T-helper 2 cell (primary cell): ENCODE measurements at places on chromosomes 1 and 21.
A peak's percentile ranks its signal among the peaks of the same experiment; 100 is the strongest.

- DNase-seq, result no peak
Observed at GRCh38 chr1:110455151-110455550, 4.2 kb downstream of the PROK1 start.

DNA sequence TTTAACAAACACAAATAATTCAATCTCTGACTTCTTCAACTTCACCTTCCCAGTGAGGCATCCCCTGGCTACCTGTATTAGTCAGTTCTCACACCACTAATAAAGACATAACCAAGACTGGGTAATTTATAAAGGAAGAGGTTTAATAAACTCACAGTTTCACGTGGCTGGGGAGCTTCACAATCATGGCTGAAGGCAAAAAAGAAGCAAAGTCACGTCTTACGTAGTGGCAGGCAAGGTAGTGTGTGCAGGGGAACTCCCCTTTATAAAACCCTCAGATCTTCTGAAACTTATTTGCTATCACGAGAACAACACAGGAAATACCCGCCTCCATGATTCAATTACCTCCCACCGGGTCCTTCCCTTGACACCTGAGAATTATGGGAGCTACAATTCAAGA, 478.5 kb downstream of the ADGRL2 start:
- DNase-seq, result no peak

- DNase-seq, result no peak
Observed at GRCh38 chr1:89904219-89904980, 83.6 kb downstream of the LRRC8D start.

DNA sequence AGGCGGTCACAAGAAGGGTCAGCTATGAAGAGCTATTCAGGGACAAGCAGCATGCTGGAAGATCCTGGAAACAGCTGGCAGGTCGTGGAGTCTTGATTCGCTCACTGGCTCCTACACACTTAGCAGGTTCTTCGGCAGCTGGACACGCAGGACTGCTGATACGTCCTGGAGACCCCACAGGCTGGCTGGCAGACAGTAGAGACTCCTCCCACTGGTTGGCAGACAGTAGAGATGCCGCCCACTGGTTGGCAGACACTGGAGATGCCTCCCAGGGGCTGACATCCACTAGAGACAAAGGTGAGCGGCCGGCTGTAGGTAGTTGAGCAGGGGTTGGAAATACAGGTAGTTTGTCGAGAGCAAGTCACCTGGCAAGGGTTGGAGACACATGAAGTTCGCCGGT, 466 bp downstream of the KRTAP11-1 start:
- DNase-seq, result no peak

GRCh38 chr1:24151175-24151533, 8.2 kb upstream of the IL22RA1 start:
- DNase-seq, result no peak

DNA sequence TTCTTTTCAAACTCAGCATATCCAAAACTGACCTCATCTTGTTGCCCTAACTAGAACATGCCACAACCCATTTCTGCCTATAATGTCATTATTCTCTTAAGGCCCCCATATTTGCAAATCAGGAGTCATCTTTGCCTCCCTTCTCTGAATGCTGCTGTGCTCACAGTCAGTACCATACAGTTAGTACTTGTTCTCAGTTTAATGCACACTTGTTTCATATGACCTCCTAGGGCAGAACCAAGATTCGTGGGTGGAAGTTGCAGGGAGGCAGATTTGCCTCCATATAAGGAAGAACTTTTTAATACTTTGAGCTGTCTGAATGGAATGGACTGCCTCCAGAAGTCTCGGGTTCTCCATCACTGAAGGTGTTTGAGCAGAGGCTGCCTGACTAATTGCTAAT, 9.2 kb downstream of the CAP1 start:
- no peak for DNase-seq

GRCh38 chr1:181141431-181141910, 53.0 kb downstream of the IER5 start:
- DNase-seq, result no peak

- DNase-seq, result peak; percentile 48
Observed at GRCh38 chr1:88998716-88999115, 6.3 kb upstream of the KYAT3 start.

DNA sequence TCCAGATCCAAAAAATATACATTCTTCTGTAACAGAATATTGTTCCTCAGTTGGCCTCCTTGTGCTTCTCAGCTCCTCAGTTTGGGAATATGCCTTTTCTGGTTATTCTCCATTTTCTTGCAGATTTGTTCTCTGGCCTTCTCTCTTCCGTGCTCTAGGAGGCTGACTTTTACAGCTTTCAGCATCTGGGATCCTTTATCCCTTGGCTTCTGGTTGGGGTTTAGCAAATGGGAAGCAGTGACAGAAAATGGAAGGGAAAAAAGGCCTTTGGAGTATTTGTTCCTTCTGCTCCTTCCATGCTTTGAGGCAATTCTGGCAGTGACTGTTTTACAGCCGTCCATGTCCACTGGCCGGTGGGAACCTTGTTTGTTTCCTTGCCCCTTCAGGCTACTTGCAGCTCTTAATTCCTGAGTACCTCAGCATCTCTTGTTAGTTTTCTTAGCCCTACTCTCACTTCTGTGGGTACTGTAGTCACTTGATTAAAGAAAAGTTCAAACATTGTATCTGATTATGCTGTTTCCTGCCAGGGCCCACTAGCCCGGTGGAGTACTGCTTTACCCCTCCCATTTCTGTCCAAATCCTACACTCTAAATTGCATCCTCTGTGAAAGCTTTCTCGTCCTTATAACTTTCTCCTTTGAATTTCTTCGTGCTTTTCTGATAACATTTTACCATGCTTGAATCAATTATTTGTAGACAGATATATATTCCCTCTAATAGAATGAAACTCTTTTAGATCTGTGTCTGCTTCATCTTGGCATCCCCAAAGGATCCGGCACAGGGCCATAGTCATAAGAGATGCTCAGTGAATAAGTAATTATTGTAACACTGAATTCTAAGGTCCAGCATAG, 118.2 kb downstream of the OSBPL9 start:
- DNase-seq, result no peak

DNA sequence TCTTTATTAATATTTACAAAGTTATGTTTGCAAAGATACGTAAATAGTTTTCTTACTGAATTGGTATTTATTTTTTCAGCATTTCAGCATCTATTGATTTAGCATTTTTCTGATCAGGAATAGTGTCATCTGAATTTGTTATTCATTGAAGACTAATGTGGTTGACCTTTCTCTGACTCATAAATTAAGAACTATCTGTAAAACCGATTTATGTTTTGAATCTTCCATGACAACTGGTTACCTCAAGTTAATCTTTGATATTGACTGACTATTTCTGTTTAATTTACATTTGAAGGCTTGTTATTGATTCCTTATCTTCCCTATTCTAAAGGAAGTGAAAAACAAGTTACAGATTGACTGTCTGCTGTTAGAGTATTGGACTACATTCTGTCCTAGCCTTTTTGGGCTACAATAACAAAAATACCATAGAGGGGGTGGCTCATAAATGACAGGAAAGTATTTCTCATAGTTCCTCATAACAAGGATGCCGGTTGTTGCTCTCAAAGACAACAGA, 1131.4 kb downstream of the PLA2G4A start:
- DNase-seq, result no peak

DNA sequence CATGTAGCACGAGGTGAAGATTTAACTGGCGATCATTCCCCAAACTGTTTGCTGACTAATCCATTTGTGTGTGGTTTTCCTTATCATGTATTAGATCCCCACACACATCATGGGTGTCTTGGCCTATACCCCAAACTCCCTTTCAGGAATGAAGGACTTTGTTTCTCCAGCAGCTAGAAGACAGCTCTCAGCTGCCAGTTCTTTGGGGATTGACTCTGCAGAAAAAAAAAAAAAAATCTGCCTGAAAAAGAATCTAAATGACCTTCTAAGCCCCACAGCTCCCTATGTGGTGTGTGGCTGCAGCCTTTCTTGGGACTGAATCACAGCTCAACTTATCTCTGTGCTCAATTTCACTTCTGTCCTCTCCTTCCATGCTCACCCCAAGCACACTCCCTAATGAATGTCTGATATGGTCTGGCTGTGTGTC, 256.3 kb upstream of the DUSP10 start:
- DNase-seq, result no peak

GRCh38 chr1:65179148-65179547, 31.1 kb downstream of the AK4 start:
- no peak for DNase-seq

DNA sequence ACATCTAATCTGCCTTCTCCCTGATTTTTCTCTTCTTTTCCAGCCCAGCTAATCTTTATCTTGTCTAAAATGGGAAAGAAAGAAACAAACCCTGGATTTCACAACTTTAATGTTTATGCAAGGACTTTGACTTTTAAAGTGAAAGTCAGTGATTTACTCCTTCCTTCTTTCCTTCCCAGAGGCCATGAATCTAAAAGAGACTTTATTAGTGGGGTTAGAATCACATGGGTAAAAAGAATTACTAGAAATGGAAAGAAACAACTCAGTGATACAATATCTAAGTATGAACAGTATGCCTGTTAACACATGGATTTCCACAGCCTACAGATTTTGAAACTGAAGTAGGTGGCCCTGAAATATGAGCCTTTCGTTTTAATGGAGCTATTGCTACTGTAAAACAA, 59.8 kb upstream of the KCNK2 start:
- DNase-seq, result no peak

DNA sequence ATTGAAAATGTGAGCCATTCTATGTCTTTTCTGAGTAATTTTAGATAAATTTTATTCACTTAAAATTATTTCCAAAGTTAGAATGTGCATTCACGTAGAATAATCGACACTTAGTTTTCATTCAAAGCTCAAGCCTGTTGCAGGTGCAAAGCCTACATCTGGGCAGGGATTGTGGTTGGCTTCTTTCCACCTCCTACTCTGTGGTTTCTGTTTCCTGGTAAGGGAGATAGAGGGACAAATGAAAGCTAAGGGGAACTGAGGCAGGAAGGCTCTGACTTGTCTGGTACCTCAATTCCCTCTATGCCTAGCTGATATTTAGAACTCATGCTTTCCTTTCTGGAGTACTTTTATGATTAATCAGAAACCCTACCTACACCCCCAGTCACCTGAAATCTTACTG, 251.2 kb upstream of the DPYD start:
- DNase-seq, result no peak

GRCh38 chr21:36981977-36982700, 15.7 kb upstream of the HLCS start:
- DNase-seq, result no peak

DNA sequence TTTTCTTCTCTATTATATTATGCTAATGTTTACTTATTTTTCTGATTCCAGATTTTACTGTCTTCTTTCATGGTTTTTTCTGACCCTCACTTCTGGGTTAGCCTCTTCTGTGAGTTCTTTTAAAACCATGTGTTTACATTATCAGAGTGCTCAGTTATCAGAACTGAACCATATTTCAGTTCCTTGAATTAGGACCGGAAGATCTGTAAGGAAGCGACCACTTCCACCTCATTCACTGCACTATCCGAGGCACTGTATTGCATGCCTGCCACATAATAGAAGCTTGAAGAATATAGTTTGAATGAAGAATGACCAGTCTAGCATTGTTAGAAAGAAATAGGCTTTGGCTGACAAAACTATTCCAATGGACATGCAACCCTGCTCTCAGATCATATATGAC, 281.0 kb upstream of the DEPDC1 start:
- DNase-seq, result no peak

GRCh38 chr1:212153635-212154034, 118.1 kb downstream of the DTL start:
- DNase-seq, result no peak

DNA sequence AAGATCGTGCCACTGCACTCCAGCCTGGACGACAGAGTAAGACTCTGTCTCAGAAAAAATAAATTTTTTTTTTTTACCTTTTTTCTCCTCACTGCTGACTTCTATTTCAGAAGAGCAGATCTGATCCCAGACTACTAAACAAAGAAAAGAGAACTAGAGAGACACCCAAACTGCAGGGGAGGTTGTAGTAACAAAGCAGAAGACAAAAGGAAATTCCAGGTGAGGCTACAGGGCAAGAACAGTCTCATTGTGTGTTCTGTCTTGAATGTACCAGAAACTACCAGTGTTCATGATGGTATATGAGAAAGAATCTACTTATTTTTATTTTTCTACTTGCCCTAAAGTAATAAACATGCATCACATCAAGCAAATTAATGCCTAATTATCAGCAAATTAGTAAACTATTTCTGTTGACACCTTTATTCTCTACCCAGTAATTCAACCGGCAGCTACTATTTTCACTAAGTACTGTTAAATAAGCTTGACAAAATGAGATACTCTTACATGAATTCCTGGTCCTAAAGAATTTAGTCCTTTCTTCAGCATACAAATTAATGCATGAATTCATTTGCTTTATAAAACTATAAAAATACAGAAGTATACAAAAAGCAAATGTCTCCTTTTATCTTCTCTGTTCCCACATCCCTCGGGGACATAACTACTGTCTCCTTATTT, 40.6 kb downstream of the ARID4B start:
- DNase-seq, result no peak

DNA sequence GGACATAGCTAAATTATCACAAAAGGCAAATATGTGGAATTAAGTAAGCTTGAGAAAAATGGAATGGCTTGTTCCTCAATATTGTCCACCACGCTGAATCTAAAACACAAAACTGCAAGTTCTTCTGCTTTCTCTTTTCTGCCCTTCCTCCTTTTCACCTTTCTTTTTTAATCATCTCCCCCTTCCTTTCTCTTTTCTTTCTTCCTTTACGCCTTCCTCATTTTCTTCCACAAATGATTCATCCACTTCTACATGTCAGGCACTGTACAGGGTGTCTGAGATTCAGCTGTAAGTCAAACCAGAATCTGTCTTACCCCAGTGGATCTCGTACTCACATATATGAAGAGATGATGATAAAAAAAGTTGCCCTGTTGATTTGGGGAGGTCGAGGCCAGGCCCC, 1182.5 kb downstream of the MRPL39 start:
- no peak for DNase-seq

- no peak for DNase-seq
Observed at GRCh38 chr21:38987633-38988508, 182.1 kb downstream of the ETS2 start.

DNA sequence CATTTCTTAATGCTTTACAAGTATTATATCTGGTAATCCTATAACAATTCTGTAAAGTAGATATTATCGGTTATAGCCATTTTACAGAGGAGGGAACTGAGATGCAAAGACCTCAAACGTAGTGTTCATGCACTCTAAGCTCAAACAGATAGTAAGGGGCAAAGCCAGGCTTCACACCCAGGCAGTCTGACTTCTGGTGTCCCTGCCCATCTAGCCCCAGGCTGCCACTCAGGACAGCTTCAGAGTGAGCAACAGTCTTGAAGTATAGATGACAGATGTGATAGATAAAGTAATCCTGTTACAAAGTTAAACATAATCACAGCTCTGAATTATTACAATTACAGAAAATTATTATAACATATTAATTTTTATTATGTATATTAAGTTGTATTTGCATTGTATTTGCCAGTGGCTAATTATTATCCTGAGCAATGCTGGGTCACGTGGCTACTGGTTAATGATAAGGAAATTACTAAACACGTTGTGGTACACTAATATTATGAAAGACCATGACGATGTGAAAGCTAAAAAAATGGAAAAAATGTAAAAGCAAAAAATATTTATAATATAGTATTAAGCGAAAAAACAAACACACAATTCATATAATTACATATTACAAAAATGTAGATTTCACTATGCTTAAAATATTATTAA, 6.1 kb upstream of the TRAF3IP3 start:
- DNase-seq, result no peak

GRCh38 chr1:227362039-227362438, 43.7 kb upstream of the CDC42BPA start:
- DNase-seq, result no peak

GRCh38 chr1:17193222-17194132, 11.5 kb upstream of the PADI1 start:
- no peak for DNase-seq
